ENCODE measurements at places on chromosomes 1 and 21.

GRCh38 chr1:244449936-244450508 is 1.7 kb downstream of the ADSS2 start:
- no peak for DNase-seq

GRCh38 chr21:46493828-46494227 is 35.1 kb downstream of the DIP2A start:
- DNase-seq: no peak

DNA sequence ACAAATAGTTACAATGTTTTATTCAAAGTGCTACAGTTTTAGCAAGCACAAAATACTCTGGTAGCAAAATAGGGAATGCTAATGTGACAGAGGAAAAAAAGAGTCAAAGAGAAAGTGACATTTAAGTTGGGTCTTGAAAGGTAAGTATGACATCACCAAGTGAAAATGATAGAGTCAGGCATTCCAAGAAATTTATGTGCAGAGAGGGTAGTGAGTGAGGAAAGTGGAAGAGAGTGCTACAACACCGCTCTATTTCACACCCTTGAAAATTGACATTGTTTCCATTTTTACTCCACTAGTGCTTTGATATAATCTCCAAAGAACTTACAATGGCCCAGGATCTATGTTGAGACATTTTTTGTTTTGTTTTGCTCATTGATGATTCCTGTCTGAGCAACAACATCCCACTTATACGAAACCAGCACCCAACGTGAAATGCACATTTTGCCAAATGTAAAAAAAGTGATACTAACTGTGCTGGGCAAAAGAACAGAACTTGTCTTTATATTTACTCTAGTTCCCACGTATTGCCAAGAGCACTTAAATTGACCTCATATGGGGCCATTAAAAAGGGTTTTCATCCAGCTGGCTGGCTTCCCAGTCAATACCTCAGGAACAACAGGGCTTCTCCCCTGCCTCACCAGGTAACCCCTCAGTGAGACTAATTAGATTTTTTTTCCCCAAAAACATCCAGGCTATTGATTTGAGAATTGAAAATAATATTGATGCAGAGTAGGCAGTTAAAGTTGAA is 206.3 kb upstream of the NR5A2 start:
- no peak for DNase-seq

- DNase-seq: no peak
These were observed 98.6 kb downstream of the NAV1 start for GRCh38 chr1:201637282-201638079.

DNA sequence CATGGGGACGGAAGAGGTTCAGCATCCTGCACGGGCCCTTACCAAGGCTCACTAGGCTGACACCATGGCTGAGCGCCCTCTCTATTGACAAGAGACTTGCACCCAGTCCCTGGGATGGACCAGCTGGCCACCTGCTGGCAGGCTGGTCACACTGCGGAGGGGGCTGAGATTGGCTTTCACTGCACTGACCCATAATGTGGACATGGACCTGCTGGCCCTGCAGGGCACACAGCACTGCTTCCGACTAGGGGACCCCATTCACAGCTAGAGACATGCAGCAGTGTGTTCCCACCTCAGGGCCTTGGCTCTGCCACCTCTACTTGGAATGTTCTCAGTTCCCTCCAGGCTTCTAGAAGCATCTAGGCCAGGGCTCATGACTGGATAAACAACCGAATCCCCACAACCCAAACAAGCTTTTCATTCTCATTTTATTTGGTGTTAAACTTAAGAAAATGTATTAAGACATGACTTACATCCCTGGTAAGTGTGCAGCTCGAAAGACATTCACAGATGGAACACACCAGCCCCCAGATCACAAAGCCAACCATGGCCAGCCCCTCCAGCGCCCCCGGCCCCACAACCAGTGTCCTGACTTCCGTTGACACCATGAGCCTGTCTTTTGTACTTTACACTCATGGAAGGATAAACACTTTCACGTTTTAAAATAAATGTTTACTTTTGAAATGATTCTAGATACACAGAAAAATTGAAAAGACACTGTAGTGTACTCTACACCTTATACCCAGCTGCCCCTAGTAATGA is 9.3 kb upstream of the SRARP start:
- DNase-seq: no peak

DNA sequence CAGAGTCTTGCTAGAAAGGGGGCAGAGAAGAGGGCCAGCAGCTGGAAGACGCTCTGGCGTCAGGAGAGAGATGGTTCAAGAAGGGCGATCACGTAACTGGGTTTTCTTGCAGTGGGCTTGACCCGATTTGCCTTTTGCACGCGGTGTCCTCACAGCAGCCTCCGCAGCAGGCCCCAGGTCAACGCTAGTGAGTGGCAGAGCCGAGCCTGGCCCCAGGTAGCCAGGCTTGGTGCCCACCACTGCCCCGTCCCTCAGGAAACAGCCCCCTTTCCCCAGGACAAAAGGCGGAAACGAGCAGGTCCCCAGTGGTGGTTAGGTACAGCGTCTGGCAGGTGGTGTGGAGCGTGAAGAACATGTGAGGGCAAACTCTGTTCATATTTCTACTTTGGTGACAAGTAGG is 8.6 kb upstream of the UTS2 start:
- no peak for DNase-seq

DNA sequence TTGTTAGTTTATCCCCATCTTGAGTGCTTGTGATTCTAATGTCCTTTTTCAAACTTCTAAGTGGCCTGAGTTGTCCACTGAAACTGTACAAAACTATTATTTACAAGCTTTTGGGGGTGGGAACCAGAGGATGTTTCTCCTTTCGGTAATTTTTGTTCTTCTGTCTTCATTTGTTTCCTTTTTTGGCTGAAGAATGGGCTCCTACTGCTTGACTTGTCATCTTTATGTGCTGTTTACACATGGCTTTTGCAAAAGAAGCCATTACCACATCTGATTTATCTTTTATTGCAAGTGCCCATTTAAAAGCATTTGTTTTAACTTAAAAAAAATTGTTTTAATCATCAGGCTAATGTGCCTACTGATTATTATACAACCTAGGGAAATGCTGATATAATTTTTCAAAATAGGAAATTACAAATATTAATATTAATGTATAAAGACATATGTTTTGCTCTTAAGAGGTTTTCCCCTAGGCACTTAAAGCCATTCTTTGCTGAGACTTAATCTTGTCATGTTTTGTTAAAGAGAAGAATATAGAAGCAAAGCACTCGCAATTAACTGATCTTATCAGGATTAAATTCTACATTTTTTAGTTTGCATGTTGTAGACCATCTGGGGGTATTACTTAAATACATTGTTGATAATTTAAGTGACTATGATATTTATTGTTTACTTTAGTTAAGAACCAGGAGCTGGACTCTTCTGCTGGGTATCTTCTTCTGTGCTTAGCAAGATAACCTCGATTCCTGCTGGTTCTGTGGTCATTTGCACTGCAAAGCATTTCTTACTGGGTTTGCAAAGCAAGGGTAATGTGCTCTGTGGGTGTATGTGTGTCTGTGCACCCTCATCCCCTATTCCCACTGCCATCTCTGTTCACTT is 40.1 kb downstream of the TMEM200B start:
- no peak for DNase-seq

Data from stimulated activated CD8-positive, alpha-beta memory T cell treated with anti-CD3 and anti-CD28 coated beads, Interleukin-4, amount 100 ng/mL, for 4 hours (primary cell).